Activated T-helper 1 cell treated with anti-CD3 and anti-CD28 coated beads, Interleukin-12 subunit alpha, Interleukin-12 subunit beta, Interleukin-2, Interleukin-4 antibody, amounts not matched to agents 30 ng/mL and 10 ng/mL and 1 ng/mL, durations not matched to agents 14 hours and 24 hours and 36 hours (primary cell): ENCODE measurements at places on chromosomes 16 and 17. TPM values are rescaled to one million over a fixed set of nuclear protein-coding genes. Genes with fewer than 3 reads are reported as not detected.

Gene SLC16A11
- total RNA-seq: 0.34 and 0.47 TPM in 2 replicates

Gene NPIPB9
- 2.4 and 5.3 TPM in 2 replicates for total RNA-seq

Gene PIRT
- not detected in 2 replicates for total RNA-seq

Gene FSCN2
- total RNA-seq: 0.52 and 0.64 TPM in 2 replicates

Gene METTL22
- total RNA-seq: 30.0 and 32.0 TPM in 2 replicates

GRCh38 chr16:10967986-10968385 lies 23.6 kb downstream of the CLEC16A start:
- H3K27ac ChIP-seq: no peak overlapping the region
- H3K27me3 ChIP-seq: no peaks in the 10 kb centered on the region
- no peak overlapping the region for H3K4me3 ChIP-seq
- H3K36me3 ChIP-seq: peaks cover 47% of the 10 kb centered on the region
- H3K4me1 ChIP-seq: peaks cover 81% of the 10 kb centered on the region

DNA sequence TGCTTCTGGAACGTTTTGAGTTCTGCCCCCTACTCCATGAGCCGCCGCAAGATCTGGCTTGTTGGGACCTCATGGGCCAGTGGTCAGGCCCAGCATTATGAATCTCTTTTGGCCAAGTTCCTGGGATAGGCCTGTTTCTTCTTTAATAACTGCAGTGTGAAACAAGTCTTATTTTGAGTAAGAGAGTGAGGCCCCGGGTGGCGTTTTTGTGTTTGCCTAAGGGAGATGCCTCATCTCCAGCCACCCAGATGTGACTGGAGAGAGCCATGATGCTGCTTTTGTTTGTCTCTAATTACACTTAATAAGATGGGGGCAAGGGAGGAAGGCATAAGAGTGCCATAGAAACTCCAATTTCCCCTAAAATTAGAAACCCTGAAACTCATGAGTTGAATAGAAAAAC lies 39.8 kb downstream of the KSR1 start:
- no peak overlapping the region for H3K27ac ChIP-seq
- no peaks in the 10 kb centered on the region for H3K27me3 ChIP-seq
- no peak for DNase-seq
- H3K4me1 ChIP-seq: peaks cover 69% of the 10 kb centered on the region
- H3K36me3 ChIP-seq: peaks cover 36% of the 10 kb centered on the region

- no peak for DNase-seq
- peaks cover 9% of the 10 kb centered on the region for H3K36me3 ChIP-seq
- peaks cover 62% of the 10 kb centered on the region for H3K4me1 ChIP-seq
- H3K27ac ChIP-seq: peak overlapping the region; percentile 100
These were observed 637 bp upstream of the CLN3 start for GRCh38 chr16:28492511-28492910.

GRCh38 chr17:63491977-63492618 lies 15.2 kb downstream of the ACE start:
- no peak for DNase-seq
- H3K4me3 ChIP-seq: no peak overlapping the region
- H3K36me3 ChIP-seq: peaks cover 2% of the 10 kb centered on the region
- no peaks in the 10 kb centered on the region for H3K4me1 ChIP-seq

DNA sequence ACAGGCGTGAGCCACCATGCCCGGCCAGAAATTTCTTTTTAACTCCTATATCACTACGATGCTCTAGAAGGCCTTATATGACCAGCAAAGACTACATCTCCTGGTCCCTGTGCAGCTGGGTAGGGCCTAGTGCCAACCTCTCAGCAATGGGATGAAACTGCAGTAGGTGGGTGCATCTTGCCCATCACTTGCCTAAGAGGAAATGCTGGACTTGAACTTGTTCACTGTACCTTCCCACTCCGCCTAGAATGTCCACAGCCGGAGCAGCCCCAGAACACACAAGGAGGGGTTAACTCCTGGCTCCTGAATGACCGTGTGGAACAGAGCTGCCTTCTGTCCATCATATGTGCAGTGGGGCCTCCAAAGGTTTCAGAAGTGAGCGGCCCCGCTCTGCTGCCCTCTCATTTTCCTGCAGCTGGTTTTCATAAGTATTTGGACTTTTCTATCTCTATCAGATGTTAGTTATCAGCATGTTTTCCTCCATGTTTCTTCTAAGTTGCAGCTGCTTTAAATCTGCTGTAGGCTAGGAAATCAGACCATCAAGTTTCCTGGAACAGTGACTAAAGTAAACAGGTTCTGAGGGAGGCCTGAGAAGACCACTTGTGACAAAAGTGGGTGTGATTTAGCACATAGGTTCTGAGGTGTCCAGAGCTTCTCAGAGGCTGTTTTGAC lies 52.5 kb downstream of the WSB1 start:
- peaks cover 1% of the 10 kb centered on the region for H3K27me3 ChIP-seq
- H3K4me3 ChIP-seq: no peak overlapping the region
- DNase-seq: no peak
- no peaks in the 10 kb centered on the region for H3K36me3 ChIP-seq
- peaks cover 12% of the 10 kb centered on the region for H3K4me1 ChIP-seq

DNA sequence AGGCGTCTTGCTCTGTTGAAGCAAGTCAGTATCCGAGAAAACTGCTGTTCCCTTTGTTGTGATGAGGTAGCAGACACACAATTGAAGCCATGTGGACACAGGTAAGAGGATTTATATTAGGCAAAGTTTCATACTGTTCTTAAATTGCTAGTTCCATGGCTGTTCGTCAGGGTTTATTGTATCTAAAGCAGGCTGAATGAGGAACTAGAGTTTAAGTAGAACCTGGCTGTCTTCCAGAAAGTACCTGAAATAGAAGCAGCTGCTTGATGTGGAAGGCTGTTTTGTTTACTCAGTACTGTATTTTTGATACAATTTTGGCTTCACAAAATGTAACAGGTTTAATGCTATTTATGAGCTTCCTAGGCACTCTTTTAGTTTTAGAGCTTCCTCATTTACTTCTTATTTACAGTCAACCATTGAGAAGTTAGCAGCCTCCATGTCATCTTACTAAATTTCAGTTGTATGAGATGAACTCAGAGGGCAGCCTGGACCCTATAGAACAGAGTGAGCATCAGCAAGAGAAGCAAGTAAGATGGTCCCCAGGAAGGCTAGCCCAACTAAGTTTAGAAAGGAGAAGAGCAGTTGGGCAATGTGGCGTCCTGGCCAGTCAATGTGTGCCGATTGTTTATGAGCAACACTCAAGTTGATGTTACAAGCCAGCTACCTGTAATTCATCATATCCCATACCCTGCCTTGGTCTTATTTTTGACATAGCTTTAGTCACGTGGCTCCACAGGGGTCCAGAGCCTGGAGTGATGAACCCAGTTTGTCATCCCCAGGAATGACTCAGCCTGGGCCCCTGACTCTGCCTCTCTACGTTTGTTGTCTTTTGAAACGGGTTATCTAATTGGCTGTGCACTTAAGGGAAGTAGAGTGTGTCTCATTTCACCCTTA lies 9.7 kb upstream of the ARL2BP start:
- no peak overlapping the region for H3K27ac ChIP-seq
- H3K4me3 ChIP-seq: no peak overlapping the region
- DNase-seq: no peak
- H3K36me3 ChIP-seq: peaks cover 44% of the 10 kb centered on the region
- no peaks in the 10 kb centered on the region for H3K27me3 ChIP-seq

GRCh38 chr17:55576996-55577586 lies 65.8 kb upstream of the SMIM36 start:
- peak; percentile 14 for DNase-seq
- H3K27ac ChIP-seq: no peak overlapping the region
- H3K36me3 ChIP-seq: no peaks in the 10 kb centered on the region
- H3K4me3 ChIP-seq: no peak overlapping the region

DNA sequence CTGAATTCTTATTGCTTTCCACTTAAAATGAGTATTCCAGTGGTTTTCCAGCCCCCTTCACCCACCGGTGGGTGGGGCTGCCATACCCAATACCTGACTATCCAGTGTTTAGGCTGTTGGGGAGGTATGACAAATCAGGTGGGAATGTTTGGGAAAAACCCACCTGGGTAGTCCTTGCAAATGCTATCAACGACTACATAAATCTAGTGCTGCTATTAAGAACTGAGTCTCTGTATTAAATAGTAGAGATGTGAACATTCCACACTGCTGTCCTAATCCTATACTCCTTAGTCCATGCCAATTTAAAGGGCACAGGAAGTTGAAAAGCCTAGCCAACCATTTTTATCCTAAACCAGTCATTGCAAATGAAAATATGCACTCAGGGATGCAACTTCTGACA lies 126.6 kb downstream of the AXIN2 start:
- peaks cover 7% of the 10 kb centered on the region for H3K27me3 ChIP-seq
- no peak overlapping the region for H3K4me3 ChIP-seq
- no peaks in the 10 kb centered on the region for H3K4me1 ChIP-seq
- H3K27ac ChIP-seq: no peak overlapping the region
- DNase-seq: no peak

GRCh38 chr17:19301274-19301951 lies 61.1 kb downstream of the B9D1 start:
- peaks cover 12% of the 10 kb centered on the region for H3K27me3 ChIP-seq
- H3K4me1 ChIP-seq: peaks cover 20% of the 10 kb centered on the region
- H3K36me3 ChIP-seq: no peaks in the 10 kb centered on the region
- H3K27ac ChIP-seq: peak overlapping the region; percentile 66
- no peak for DNase-seq

GRCh38 chr16:85564277-85565051 lies 48.7 kb upstream of the GSE1 start:
- no peaks in the 10 kb centered on the region for H3K27me3 ChIP-seq
- no peak overlapping the region for H3K4me3 ChIP-seq
- no peaks in the 10 kb centered on the region for H3K36me3 ChIP-seq
- peaks cover 31% of the 10 kb centered on the region for H3K4me1 ChIP-seq
- no peak overlapping the region for H3K27ac ChIP-seq

DNA sequence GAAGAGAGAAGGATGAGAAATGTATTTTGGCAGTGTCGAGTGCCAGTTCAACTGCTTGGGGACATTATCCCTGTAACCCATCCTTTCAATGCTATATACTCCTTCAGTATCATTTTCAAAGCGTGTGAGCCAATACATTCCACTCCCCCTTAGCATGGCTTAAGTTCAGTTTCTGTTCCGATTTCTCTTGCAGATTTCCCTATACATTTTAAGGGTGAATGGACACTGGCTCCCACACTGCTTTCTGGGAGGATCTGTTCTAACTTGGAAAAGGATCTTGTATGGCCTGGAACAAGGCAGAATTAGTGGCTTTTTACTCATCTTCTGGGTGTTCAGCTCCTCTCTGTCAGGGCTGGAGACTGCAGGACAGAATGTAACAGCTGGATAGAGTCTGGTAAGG lies 333.8 kb downstream of the HAPSTR1 start:
- DNase-seq: no peak
- H3K27ac ChIP-seq: no peak overlapping the region
- H3K4me1 ChIP-seq: no peaks in the 10 kb centered on the region
- no peaks in the 10 kb centered on the region for H3K27me3 ChIP-seq

- no peaks in the 10 kb centered on the region for H3K4me1 ChIP-seq
- no peak overlapping the region for H3K4me3 ChIP-seq
- H3K27me3 ChIP-seq: no peaks in the 10 kb centered on the region
- no peaks in the 10 kb centered on the region for H3K36me3 ChIP-seq
- no peak for DNase-seq
These were observed 48.0 kb upstream of the ZFHX3 start for GRCh38 chr16:73095885-73096421.
